ENCODE measurements at places on chromosomes 7 and 10.

DNA sequence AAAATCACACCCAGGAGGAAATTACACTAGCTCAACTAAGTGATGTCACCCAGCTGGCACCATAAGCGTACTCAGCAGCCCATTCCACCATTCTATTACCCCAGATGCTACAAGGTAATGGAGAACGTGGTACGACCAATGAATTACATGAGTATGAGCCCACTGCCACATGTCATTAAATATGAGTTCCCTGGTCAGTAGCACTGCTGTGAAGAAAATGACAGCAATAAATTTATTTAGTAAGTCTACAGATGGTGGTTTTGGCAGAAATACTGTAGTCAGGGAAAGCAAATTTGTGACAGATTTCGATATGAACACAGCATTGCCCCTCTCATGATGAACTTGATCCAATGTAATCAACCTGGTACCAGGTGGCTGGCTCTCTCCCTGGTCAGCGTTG lies 154.2 kb downstream of the VWC2 start:
- no peak for DNase-seq

GRCh38 chr10:4850397-4850796 lies 24.4 kb downstream of the AKR1E2 start:
- no peak for DNase-seq

DNA sequence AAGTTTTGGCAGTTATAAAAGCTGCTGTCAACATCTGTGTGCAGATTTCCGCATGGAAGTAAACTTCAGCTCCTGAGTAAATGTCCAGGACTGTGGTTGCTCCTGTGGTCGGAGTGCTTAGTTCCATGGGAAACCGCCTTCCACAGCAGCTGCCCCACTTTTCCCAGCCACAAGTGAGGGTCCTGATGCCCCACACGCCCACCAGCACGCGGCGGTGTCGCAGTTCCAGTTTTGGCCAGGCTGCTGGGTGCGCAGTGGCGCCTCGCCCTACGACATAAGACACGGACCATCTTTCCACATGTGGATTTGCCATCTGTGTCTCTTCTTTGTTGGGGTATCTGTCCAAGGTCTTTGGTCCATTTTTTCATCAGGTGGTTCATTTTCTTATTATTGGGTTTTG lies 167.1 kb downstream of the DIP2C start:
- DNase-seq, result no peak

DNA sequence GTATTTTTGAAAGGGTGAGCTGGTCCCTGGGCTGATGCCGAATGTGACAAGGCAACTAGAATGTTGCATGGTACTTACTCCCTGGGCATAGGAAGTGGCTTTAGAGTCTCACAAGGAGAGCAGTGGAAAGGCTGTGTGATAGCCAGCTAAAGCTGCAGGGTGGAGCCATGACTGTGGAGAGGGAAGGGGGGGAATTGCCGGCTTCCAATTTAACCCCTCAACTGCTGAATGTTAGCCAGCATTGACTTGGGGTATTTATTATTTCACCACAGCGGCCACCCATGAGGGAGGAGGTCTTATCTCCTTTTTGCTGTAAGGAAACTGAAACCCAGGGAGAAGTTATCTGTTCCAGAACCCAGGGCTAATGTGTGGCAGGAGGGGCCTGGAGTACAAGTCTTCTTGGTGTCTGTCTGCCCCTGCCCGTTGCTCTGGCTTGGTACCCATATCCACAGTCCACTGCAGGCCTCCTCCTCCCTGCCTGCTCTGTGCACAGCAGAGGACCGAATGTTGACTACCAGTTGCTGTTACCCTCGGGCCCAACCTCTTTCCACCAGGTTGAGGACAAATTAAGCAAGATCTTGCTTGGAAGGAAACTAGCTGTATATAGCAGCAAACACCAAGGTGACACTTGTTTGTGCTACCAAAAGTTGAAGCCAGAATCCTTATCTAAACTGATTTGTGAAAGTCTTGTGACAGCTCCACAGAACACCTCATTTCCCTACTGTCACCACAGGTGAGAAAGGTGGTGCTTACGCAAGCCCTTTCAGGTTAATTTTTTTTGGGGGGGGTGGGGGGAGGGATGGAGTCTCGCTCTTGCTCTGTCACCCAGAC lies 37.6 kb downstream of the WBP1L start:
- no peak for DNase-seq

- no peak for DNase-seq
These were observed 79.3 kb upstream of the SEC61G start for GRCh38 chr7:54838175-54838910.

DNA sequence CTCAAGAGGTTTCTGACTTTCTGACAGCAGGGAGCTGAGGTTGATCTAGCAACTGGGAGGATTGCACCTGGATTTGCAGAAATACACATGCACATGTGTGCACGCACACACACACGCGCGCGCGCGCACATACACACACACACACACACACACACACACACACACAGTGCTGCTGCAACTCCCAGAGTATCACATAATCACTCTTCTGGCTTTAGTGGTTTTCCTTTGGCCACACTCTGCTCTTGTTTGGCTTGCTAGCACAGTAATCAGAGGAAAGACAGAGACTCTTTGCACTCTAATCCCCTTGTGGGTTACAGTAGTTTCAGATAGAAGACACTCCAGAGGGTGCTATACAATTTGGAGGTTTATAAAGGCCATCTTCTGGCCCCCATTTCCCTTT lies 705.0 kb downstream of the AUTS2 start:
- DNase-seq, result no peak

- no peak for DNase-seq
These were observed 45.5 kb upstream of the HELLS start for GRCh38 chr10:94500063-94500462.

DNA sequence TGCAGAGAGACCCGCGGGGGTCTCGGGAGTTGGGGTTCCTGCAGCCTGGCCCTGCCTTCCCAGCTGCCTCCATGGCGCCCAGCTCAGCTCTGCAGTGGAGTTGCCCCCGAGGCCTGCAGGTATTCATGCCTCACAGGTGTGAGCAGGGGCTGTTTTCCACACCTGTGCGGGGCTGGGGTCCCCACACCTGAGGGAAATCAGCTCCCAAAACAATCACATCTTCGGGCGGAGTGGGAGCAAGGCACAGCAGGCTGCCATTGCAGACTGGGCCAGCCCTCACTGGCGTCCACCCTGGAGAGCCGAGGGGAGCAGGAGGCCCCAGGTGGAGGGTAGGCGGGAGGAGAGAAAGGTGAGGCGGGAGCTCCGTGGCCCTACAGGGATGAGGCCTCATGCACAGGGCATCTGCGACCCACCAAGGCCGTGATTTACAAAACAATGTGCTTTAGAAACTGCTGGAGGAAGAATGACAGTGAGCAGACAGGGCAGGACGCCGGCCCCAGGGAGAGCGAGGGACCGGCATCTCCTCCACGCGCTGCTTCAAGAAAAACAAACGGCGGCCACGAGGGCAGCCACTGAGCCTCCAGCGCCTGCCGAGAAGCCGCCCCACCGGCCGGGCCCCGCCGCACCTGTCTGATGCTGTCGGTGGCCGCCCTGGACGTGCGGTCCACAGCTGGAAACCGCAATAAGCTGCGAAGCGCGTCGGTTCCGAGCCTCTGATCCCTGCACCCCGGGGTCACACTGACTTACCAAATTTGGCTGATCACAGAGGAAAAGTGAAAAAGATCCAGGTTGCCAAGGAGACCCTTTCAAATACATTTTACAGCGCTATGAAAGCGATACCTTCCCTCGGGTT lies 53.0 kb upstream of the PDGFA start:
- no peak for DNase-seq

DNA sequence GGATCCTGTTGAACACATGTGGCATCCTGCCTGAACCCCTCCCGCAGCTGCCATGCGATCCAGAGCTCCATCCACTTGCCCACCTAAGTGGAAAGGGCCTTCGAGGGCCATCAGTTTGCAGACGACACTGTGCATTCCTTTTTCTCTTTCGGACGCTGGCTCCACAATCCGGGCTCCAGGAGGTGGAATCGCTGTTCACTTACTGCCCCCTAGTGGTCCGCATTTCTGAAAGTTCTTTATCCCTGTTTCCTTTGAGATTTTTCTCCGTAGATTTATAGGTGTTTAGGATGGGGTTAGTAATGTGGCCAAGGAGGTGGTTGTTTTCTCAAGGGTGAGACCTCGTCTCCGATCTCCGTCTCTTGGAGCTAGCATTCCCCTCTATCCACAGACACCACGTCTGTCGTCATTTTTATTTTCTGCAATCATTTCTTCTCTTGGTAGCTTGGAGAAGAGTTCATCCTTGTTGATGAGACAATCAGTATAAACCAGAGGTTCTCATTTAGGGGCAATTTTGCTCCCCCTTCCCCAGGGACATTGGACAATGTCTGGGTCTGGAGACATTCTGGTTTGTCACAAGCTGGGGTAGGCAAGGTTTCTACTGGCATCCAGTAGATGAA lies 204.6 kb downstream of the ARHGAP21 start:
- DNase-seq, result peak; percentile 15

- no peak for DNase-seq
These were observed 135.8 kb downstream of the CAMK1D start for GRCh38 chr10:12484941-12485805.

GRCh38 chr7:99920149-99920548 lies 819 bp upstream of the TRIM4 start:
- DNase-seq, result no peak

GRCh38 chr7:151699928-151700319 lies 177.0 kb downstream of the PRKAG2 start:
- no peak for DNase-seq

DNA sequence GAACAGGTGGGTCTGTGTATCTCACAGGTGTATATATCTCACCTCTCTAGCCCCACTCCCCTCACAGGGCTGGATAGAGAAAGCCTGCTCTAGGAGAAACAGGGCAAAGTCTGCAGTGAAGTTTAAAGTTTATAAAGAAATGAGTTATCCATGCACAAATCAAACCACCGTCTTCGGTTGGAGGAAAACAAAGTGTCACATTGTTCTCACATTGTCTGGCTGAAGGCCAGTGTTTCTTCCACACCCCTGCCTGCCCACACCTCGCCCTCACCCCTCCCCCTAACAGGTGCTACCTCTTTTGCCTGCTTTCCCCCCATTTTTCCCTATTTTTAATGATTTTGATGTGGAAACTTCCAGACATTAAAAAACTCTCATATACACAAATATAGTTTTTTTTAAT lies 25.8 kb downstream of the AQP1 start:
- DNase-seq, result no peak

- no peak for DNase-seq
These were observed 37.0 kb downstream of the RPA3 start for GRCh38 chr7:7681191-7681935.

- no peak for DNase-seq
These were observed 466.5 kb upstream of the NRP1 start for GRCh38 chr10:33800986-33801385.

- no peak for DNase-seq
These were observed 133.7 kb upstream of the CDK1 start for GRCh38 chr10:60644436-60645130.

DNA sequence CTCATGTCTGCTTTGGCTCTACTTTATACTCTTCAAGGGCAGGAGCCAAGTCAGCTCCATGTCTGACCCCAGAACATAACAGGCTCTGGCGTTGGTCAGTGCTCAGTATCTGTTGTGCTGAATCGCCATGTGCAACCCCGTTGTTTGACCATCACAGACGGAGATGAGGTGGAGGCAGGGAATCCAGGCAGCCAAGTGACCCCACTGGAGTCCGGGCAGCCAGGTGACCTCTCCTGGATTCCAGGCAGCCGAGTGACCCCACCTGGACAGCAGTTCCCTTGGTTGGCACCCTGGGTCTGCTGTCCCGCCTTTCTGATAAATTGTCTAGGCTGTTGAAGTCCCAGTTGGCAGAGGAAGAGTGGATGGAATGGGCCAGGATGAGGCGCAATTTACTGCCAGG lies 232.2 kb downstream of the TCERG1L start:
- DNase-seq, result no peak

- DNase-seq, result no peak
These were observed 128.3 kb upstream of the POT1 start for GRCh38 chr7:125057963-125058362.

DNA sequence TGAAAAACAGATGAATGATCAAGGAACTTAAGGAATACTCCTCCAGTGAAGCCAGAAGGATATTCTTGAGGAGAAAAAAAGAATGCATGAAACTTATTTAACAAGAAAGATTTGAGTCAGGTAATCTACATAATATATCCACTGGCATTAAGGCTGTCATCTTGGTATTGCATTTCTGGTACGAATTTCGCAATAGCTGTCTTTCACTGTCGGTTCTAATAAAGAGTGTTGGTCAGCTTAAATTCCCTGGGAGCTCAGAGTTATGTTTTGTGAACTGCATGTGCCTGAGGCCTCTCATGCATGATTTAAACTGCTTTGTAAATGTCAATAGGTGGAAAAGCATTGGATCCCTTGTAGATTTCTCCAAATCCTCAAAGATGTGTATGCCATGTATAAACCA lies 565.3 kb upstream of the GALNT17 start:
- DNase-seq, result no peak

- no peak for DNase-seq
These were observed 29.9 kb downstream of the SNX13 start for GRCh38 chr7:17910377-17910776.

- DNase-seq, result no peak
These were observed 665.2 kb upstream of the ZWINT start for GRCh38 chr10:57026307-57026706.

DNA sequence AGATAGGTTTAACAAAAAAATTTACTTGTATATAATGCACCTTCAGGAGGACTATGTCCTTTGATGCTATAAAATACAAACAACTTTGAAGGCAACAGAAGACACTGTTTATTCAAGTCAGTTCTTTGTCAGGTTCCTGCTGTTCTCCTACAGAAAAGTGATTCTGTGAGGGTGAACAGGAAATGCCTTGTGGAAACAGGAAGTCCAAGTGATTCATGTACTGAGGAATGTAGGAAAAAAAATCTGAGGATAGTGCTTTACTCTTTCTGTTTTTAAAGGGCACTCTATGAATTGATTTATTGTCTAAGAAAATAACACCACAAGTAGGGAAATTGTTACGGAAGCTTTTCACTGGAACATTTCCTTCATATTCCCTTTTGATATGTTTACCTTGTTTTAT lies 171.9 kb downstream of the HDAC9 start:
- no peak for DNase-seq

GRCh38 chr7:92794391-92794790 lies 42.0 kb downstream of the CDK6 start:
- no peak for DNase-seq

- DNase-seq, result no peak
These were observed 31.2 kb downstream of the EBF3 start for GRCh38 chr10:129932751-129933433.

DNA sequence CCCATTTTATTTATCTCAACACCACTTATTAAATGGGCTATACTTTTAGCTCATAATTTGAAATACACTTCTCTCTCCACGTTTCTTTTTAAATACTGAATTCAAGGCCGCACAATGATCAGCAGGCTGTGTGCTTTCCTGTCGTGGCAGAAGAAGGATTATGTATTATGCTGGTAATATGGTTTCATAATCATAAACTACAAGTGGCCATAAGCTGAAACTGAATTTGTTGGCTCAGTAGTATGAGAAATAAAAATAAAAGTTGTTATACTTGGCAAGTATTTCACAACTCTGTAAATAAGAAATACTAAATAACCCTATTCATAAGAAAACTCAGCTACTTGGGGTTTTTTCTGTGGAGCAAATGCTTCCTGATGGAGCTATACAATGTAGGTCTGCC lies 313.6 kb downstream of the DOCK4 start:
- no peak for DNase-seq

- no peak for DNase-seq
These were observed 274.6 kb downstream of the ARL4A start for GRCh38 chr7:12961910-12962480.

All from NCI-H187 treated with DMSO at 0.1 percent for 48 hours (cell line).